Activated naive CD8-positive, alpha-beta T cell treated with anti-CD3 and anti-CD28 coated beads, Interleukin-2, amount 10 ng/mL, durations not matched to agents 7 days and 5 days (primary cell): ENCODE measurements at places on chromosomes 2 and 18. TPM values are rescaled to one million over a fixed set of nuclear protein-coding genes. Genes with fewer than 3 reads are reported as not detected.

The TNFAIP6 gene
- total RNA-seq, result not detected

GRCh38 chr2:190589008-190589407 is 54.5 kb upstream of the NEMP2 start:
- peaks cover 3% of the 10 kb centered on the region for H3K36me3 ChIP-seq
- H3K27ac ChIP-seq, result no peak overlapping the region
- H3K27me3 ChIP-seq, result peaks cover 2% of the 10 kb centered on the region
- no peaks in the 10 kb centered on the region for H3K4me1 ChIP-seq

- H3K36me3 ChIP-seq, result no peaks in the 10 kb centered on the region
- peaks cover 1% of the 10 kb centered on the region for H3K4me1 ChIP-seq
- peaks cover 14% of the 10 kb centered on the region for H3K27me3 ChIP-seq
- no peak overlapping the region for H3K27ac ChIP-seq
- DNase-seq, result no peak
- H3K4me3 ChIP-seq, result no peak overlapping the region
Observed at GRCh38 chr18:62999392-62999791, 284.1 kb downstream of the PHLPP1 start.

DNA sequence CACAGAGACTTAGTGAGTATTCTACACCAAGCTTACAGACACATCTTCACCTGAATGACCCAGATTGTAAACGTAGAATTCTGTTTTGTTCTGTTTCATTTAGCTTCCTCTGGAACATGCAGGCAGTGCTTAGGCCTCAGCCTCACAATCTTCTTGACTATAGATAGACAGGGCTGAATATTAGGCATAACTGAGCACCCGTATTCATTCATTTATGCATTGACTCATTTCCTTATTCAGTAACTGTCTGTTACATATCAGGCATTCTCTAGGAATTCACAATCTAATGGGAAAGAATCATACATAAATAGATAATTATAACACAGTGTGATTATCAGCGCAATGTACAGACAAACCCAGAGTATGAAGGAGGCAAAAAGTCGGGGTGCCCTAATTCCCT is 124.9 kb upstream of the ETAA1 start:
- no peaks in the 10 kb centered on the region for H3K4me1 ChIP-seq

GRCh38 chr2:96770442-96771202 is 9.9 kb downstream of the CNNM4 start:
- H3K27me3 ChIP-seq, result no peaks in the 10 kb centered on the region
- H3K36me3 ChIP-seq, result peaks cover 2% of the 10 kb centered on the region
- H3K4me1 ChIP-seq, result peaks cover 19% of the 10 kb centered on the region
- no peak overlapping the region for H3K27ac ChIP-seq

GRCh38 chr2:15521641-15522181 is 39.4 kb downstream of the NBAS start:
- no peaks in the 10 kb centered on the region for H3K4me1 ChIP-seq
- peaks cover 23% of the 10 kb centered on the region for H3K36me3 ChIP-seq
- no peak for DNase-seq
- H3K27me3 ChIP-seq, result no peaks in the 10 kb centered on the region
- no peak overlapping the region for H3K27ac ChIP-seq
